Sigmoid colon (tissue), 7 donors: ENCODE measurements at places on chromosomes 1 and 21.

DNA sequence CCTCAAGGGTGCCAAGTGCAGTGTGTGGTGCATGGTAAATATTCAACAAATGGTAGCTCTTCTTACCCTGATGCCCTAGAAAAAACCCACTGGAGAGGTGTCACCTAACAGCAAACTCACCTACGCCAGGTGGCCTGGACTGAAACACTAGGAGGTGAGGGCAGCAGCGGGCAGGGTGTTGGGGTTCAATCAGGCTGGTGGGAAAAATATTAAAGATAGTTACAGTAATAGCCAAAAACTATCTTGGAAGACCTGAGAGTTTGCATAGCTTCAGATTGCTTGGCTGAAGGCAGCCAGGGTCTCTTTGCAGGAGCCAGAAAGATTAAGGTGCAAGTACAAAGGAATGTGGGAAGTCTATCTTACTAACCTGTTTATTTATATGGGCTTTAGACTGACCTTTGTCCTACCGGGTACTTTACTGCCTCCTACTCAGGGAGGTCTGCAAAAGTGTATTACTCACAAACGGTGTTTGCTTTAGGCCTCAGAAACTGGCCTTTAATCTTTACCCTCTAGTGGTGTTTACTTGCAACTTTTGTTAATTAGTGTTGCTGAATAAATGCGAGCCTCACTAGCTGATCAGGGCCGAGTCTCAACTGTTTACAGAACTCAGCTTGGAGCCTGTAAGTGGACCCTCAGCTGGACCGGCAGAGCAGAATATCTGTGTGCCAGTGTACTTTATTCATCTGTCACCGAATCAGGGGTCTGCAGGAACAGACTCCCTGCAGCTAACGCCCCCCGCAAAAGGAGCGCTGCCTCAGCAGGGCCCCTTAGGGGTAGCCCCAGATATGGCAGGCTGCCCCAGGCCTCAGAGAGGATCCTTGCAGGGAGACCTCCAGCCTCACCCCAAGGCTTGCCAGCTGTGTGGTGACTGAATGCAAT lies 63.9 kb downstream of the SYF2 start:
- DNase-seq, result no peak
- H3K4me1 ChIP-seq, result no peaks in the 10 kb centered on the region
- no peaks in the 10 kb centered on the region for H3K36me3 ChIP-seq
- H3K4me3 ChIP-seq, result no peak overlapping the region

DNA sequence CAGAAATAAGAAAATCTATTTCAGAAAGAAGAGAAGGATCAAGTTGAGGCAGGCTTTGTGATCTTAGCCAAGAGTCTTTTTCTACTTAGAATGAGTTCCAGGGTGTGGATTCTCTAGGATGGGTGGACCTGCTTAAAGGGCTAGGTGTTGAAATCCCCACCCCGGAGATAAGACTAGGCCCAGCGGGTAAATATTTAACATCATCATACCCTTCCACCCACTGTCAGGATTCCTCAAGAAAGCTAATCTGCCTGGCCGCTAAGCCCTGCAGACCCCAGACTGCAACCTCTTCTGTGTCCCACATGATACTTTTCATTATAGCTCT lies 5.8 kb downstream of the IGSF9 start:
- H3K4me1 ChIP-seq, result peaks cover 10% of the 10 kb centered on the region
- DNase-seq, result no peak
- H3K4me3 ChIP-seq, result no peak overlapping the region
- no peak overlapping the region for H3K27ac ChIP-seq
- H3K36me3 ChIP-seq, result no peaks in the 10 kb centered on the region
- no peaks in the 10 kb centered on the region for H3K27me3 ChIP-seq

DNA sequence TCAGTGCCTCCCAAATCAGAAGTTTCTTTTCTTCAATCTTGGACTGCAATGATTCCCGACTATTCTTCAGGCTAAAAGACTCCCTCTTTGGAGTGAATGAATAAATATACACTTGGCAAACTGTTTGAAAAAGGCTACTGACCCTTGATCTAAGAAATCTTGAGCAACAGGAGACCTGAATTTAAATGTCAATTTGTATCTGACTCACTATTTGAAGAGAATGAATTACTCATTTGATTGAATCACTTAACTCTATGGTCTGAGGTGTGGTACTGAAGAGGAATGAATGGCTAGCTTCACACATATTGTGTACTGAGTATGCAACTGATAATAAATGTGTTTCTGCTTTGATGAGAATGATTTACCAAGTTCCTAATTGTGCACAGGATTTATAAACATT lies 4.6 kb upstream of the SMG7 start:
- H3K4me3 ChIP-seq, result no peak overlapping the region
- no peaks in the 10 kb centered on the region for H3K27me3 ChIP-seq
- H3K4me1 ChIP-seq, result peaks cover 4% of the 10 kb centered on the region
- H3K27ac ChIP-seq, result no peak overlapping the region
- DNase-seq, result no peak

GRCh38 chr1:222048094-222048595 lies 306.3 kb upstream of the DUSP10 start:
- H3K27me3 ChIP-seq, result no peaks in the 10 kb centered on the region
- H3K4me3 ChIP-seq, result no peak overlapping the region
- no peaks in the 10 kb centered on the region for H3K36me3 ChIP-seq
- DNase-seq, result no peak
- peaks cover 32% of the 10 kb centered on the region for H3K4me1 ChIP-seq
- no peak overlapping the region for H3K27ac ChIP-seq

GRCh38 chr1:230270559-230271281 lies 155.4 kb downstream of the PGBD5 start:
- H3K4me3 ChIP-seq, result no peak overlapping the region
- DNase-seq, result no peak
- H3K27me3 ChIP-seq, result no peaks in the 10 kb centered on the region
- peaks cover 11% of the 10 kb centered on the region for H3K4me1 ChIP-seq
- no peak overlapping the region for H3K27ac ChIP-seq

- H3K4me3 ChIP-seq, result no peak overlapping the region
- H3K27me3 ChIP-seq, result no peaks in the 10 kb centered on the region
- H3K4me1 ChIP-seq, result peaks cover 4% of the 10 kb centered on the region
- no peak for DNase-seq
- H3K36me3 ChIP-seq, result no peaks in the 10 kb centered on the region
Measured at GRCh38 chr1:182703539-182703938, 19.2 kb upstream of the RGS8 start.

GRCh38 chr1:166944186-166944967 lies 31.0 kb downstream of the ILDR2 start:
- no peaks in the 10 kb centered on the region for H3K27me3 ChIP-seq
- no peak overlapping the region for H3K4me3 ChIP-seq
- no peaks in the 10 kb centered on the region for H3K4me1 ChIP-seq
- DNase-seq, result no peak

- no peak overlapping the region for H3K27ac ChIP-seq
- H3K36me3 ChIP-seq, result no peaks in the 10 kb centered on the region
- H3K4me3 ChIP-seq, result no peak overlapping the region
Measured at GRCh38 chr1:231616667-231617066, 9.9 kb upstream of the DISC1 start.

DNA sequence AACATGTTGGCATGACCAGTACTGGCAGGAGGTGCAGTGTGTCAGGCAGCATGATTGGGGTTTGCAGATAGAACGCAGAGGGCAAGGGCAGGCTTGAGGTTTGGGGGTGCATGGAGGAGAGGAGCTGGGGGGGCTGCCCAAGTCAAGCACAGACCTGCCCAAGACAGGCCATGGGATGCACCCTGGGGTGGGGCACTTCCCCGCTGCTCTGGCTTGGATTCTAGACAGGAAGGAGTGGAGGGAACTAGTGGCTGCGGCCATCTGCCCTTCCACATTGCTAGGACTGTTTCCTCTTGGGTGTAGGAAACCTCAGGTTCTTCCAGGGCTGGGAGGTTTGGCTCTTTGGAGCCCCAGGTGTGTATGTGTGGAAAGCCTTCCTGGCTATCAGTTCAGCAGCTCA lies 3.0 kb downstream of the PDXK start:
- H3K4me1 ChIP-seq, result peaks cover 51% of the 10 kb centered on the region
- H3K36me3 ChIP-seq, result peaks cover 3% of the 10 kb centered on the region
- no peaks in the 10 kb centered on the region for H3K27me3 ChIP-seq

- no peak for DNase-seq
- no peak overlapping the region for H3K4me3 ChIP-seq
- H3K4me1 ChIP-seq, result peaks cover 6% of the 10 kb centered on the region
- no peak overlapping the region for H3K27ac ChIP-seq
Measured at GRCh38 chr1:35924838-35925237, 6.1 kb upstream of the AGO3 start.

- H3K36me3 ChIP-seq, result no peaks in the 10 kb centered on the region
- H3K4me3 ChIP-seq, result no peak overlapping the region
- H3K4me1 ChIP-seq, result peaks cover 69% of the 10 kb centered on the region
- H3K27me3 ChIP-seq, result no peaks in the 10 kb centered on the region
Measured at GRCh38 chr1:192489748-192490147, 85.8 kb upstream of the RGS1 start.
